ENCODE measurements at places on chromosomes 5 and 9. TPM values are rescaled to one million over a fixed set of nuclear protein-coding genes. Genes with fewer than 3 reads are reported as not detected.

CFAP90 gene
- total RNA-seq, result 0.84 TPM

FBXL17 gene
- total RNA-seq, result 17.8 TPM

DNA sequence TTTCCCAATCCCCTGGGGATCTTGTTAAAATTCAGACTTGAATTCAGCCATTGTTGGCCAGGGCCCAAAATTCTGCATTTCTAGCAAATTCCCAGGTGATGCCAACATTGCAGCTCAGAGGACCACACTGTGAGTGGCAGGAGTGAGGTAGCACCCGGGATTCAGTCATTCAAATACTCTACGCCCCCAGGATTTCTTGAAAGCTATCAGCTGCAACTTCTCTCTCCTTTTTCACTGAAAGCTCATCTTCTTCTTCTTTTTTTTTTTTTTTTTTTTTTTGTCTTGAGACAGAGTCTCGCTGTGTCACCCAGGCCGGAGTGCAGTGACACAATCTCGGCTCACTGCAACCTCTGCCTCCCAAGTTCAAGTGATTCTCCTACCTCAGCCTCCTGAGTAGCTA, 19.3 kb upstream of the ANKH start:
- DNase-seq, result no peak

DNA sequence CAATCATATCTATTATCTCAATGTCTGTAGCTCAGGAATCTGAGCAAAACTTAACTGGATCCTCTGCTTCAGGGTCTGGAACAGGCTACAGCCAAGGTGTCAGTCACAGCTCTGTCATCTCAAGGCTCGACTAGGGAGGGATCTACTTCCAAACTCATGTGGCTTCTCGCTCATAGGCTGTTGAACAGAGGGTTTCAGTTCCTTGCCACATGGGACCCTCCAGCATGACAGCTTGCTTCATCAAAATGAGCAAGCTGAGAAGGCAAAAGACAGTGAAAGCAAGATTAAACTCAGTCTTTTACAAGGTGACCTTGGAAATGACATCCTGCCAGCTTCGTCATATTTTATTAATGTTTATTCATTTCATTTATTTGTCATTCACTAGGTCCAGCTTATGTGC, 111.7 kb downstream of the GADD45G start:
- DNase-seq, result no peak

DNA sequence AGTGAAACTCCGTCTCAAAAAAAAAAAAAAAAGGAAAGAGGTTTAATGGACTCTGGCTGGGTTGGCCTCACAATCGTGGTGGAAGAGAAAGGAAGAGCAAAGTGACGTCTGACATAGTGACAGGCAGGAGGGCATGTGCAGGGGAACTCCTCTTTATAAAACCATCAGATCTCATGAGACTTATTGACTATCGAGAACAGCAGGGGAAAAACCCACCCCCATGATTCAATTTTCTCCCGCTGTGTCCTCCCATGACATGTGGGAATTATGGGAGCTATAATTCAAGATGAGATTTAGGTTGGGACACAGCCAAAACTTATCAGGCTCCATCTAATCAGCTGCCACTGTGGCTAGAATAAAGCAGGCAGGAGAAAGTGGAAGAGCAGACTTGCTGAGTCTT, 610.4 kb upstream of the NUDT12 start:
- DNase-seq, result no peak

GRCh38 chr5:83750749-83751148, 30.1 kb upstream of the HAPLN1 start:
- DNase-seq, result no peak

- DNase-seq, result no peak
These were observed 50.5 kb downstream of the SH3PXD2B start for GRCh38 chr5:172403817-172404216.

- DNase-seq, result no peak
These were observed 36.5 kb upstream of the RASA1 start for GRCh38 chr5:87231037-87231808.

Measured in neural crest cell (in vitro differentiated cells).